ENCODE measurements at places on chromosomes 3 and 15.

DNA sequence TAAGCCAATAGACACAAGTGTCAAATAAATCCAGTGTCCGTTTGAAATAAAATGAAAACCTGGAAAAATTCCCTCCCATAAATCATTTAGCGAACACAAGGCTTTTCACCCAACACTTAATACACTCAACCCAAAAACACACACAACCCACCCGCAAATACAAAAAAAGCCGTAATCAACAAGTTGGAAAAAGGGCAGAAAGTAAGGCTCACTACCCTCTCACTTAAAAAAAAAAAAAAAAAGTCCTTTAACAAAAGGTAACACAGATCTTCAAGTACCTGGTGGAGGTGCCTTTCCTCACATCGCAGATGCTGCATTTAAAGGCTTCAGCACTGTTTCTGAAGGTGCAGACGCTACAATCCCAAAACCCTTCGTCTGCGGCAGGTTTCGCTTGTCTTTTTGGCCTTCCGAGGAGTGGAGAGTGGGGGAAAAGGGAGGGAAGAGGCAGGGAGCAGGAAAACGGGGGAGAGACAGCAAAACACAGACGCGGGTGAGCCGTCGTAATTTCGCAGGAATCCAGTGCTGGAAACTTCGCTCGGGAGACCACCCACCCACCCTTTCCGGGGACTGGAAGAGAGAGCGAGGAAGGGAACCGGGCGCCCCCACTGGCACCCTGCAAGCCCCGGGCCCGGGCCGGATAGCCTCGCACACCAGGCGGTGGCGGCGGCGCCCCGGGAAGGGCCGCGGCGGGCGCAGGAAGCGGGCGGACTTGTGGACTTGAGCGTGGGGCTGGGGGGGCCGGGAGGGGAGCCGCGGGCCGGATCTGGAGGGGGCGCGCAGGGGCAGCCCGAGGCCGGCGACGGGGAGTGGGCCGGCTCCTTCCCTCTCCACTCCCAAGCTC lies 401.8 kb downstream of the SHQ1 start:
- no peak for DNase-seq

DNA sequence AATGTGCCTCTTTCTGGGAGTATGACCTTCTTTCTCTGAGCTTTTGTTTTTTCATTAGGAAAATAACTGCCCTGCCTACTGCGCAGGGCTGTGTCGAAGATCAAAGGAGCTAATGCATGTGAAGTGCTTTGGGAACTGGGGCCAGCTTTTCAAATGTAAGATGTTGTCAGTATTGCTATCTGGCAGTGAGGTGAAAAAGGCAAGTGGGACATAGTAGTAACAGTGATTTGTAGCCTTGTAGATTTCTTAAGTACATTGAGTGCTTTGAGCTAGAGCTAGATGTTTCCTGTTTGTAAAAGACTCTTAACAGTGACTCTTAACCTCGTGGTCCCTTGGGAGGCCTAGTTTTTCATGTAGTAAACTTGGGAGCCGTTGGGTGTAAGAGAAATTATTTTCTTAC lies 126.5 kb downstream of the ECT2 start:
- DNase-seq, result no peak

DNA sequence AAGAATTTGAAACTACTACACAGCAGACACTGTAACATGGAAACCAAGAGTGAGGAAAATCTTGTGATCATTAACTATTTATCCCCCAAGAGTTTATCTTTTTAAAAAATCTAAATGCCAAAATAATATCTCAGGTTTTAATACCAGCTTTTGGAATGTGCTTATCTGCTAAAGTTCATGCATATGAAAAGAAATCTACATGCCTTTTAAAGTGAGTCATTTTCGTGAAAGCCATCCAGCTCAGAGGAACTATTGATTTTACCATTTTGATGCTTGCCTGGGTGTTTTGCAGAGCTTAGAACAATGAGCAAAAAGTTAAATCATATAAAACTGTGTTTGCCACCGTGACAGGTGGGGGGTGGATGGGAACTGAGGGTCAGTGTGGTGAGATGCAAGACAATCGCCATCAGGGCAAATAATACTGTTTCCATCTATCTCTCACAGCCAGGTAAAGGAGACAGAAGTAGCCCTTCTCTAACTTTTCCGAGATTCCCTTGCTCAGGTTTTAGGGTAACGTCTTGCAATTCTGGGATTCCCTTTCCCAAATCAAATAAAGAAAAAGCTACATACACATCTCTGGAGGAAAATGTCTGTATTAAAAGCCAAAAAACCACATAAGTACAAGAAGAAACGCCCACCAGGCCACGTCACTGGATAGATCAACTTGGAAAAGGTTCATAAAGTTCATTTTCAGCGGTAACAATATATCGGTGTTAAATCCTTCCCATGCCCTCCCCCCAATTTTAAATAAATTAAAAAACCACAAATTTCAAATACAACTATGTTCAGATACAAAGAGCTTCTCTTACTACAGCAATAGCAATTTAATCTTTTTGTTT lies 2.0 kb downstream of the TMEM158 start:
- DNase-seq, result no peak

DNA sequence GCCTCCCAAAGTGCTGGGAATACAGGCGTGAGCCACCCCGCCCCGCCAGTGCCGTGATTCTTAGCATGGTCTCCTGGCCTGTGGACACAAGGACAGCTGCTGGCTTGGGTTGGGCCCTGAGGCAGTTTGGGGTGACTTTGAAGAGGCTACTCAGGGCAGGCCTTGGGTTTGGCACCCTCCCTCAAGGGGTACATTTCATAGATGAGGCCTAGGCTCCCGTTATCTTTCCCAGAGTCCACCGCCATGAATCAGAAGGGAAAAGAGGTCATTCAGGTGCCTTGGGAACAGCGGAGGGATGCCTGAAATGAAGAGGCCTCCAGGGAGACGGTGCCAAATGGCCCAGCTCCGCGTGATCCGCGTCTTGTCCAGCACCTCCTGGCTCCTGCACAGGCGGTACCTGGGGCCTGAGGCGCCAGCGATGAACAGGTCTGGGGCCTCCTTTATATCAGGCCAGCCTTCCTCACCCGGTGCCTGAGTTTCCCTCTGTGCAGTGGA lies 9.3 kb downstream of the GNAI2 start:
- no peak for DNase-seq

- DNase-seq, result no peak
Measured at GRCh38 chr3:24117508-24117907, 172.4 kb downstream of the NR1D2 start.

- DNase-seq, result peak; percentile 41
Measured at GRCh38 chr3:134364061-134364935, 9.9 kb downstream of the AMOTL2 start.

DNA sequence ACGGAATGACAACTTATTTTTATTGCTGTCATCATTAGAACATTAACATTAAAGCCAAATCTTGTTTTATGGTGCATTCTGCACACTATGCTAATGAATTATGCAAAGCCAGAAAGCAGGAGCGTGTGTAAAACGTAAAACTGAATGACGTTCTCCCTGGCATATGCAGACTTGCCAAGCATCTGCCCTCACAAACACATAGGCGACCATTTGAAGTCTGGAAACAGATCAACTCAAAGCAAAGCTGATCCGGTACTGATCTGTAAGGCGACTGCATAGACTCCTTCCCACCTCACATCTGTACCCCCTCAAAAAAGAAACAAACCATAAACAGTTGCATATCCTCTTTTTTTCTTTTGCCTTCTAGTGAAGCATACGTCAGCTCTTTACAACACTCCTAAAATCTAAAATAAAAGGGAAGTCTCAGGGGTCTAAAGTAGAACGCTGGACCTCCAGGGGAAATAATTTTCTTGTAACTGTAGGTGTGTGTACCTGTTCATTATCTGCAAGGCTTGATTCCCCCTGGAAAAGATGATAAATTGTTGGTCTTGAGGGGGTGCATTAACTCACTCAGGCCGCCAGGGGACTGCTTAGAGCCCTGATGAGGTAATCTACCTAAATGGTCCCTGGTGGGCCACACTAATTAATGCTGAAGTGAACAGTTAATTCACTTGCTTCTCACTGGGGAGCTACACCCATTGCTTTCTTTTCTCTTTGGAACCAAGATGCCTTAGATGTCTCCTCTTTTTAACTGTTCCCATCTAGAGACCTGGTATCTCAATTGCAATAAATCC lies 231.4 kb downstream of the CDIN1 start:
- no peak for DNase-seq

- no peak for DNase-seq
Measured at GRCh38 chr3:116757315-116757714, 47.7 kb downstream of the TUSC7 start.

- DNase-seq, result no peak
Measured at GRCh38 chr15:67296188-67296587, 41.6 kb downstream of the IQCH start.

DNA sequence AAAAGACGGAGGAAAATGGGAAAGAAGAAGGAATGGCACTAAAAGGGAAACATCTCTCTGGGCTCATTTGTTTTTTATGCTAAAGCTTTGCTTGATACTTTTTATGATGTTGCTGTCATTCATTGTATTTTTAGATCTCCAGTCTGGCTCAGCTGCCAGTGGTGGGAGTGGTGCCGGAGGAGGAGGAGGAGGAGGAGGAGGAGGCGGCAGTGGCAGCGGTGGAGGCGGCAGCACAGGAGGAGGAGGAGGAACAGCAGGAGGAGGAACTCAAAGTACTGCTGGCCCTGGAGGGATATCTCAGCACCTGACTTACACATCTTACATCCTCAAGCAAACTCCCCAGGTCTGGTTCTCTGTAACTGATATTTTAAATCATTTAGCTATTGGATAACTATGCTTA lies 49.6 kb downstream of the MAP6D1 start:
- DNase-seq, result no peak

GRCh38 chr15:77045985-77046384 lies 24.9 kb downstream of the TSPAN3 start:
- DNase-seq, result no peak

DNA sequence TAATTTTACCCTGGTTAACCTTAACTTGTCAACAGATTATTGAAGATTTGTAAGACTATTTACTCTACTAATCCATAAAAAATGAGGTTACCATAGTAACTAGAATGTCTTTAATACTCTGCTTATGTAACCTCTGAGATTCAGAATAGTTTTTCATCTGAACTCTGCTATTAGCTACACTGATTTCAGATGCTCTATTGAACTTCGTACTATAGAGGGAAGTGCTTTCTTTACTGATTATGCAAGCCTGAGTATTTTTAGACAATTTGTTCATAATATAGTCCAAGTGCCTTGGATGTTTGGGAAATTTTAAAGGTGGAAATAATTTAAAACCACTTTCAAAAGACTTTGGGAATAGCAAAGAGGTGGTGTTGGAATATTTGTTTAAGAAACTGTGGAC lies 107.9 kb upstream of the GBE1 start:
- DNase-seq, result no peak

DNA sequence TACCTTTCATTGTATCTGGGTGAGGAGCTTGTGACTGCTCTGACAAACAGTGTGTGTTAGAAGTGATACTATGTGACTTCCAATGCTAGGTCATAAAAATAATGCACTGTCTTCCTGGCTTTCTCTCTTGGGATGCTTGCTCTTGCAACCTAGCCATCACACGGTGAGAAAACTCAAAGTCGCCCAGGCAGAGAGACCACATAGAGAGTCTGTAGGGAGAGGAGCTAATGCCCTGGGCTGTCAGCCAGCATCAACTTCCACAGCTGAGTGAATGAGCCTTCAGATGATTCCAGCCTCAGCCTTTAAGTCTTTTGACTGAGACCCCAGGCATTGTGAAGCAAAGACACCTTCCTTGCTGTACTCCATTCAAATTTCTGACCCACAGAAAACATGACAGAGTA lies 220.6 kb upstream of the SGO1 start:
- no peak for DNase-seq

DNA sequence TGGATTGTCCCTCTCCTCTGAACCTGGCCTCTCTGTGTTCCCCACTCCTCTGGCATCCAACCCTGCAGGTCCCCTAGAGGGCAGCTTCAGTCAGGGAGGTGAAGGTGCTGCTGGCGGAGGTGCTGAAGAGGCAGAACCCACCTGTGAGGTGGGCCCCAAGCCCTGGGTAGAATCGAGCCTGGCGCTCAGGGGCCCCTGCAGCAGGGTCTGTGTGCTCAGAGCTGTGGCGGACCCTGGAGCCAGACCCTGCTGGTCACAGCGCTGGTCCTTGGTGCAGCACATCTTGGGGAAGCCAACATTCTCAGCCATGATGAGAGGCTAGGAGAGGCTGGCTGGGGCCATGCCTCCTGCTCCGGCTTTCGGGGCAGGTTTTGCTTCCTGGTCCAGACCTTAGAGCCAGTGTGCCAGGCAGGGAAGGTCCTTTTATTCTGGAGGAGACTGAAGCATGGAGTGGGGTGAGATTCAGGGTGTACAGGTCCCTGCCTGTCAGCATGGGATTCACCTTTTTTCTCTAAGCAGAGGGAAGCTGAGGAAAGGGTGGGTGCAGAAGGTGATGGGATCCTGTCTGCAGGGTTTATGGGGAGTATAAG lies 54.7 kb upstream of the TAMM41 start:
- DNase-seq, result no peak

- DNase-seq, result no peak
Measured at GRCh38 chr15:73578026-73578425, 55.2 kb downstream of the NPTN start.

DNA sequence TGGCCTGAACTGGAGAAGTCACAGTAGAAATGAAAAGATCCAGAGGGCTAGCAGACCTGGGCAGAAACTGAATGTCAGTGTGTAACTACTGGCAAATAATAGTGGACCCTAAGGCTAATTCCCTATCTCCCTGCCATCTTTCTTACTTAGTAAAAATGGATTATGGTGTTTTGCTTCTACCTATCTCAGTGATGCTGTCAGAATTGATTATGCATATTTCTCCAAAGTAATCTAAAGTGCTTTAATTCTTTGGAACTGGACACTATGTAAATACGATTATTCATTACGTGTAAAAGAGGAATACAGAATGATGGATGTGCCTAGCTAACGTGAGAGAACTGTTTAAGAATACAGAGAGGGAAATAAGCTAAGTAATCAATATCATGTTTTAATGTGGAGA lies 651.9 kb downstream of the NLGN1 start:
- DNase-seq, result no peak
